ENCODE measurements at places on chromosomes 4 and X. TPM values are rescaled to one million over a fixed set of nuclear protein-coding genes. Genes with fewer than 3 reads are reported as not detected.
A peak's percentile ranks its signal among the peaks of the same experiment; 100 is the strongest.

The GRIA3 gene
- polyA plus RNA-seq: 0.22 TPM

The BLTP1 gene
- 18.0 TPM for polyA plus RNA-seq

The CYLC1 gene
- polyA plus RNA-seq: not detected

The ITGB1BP2 gene
- 1.6 TPM for polyA plus RNA-seq

DNA sequence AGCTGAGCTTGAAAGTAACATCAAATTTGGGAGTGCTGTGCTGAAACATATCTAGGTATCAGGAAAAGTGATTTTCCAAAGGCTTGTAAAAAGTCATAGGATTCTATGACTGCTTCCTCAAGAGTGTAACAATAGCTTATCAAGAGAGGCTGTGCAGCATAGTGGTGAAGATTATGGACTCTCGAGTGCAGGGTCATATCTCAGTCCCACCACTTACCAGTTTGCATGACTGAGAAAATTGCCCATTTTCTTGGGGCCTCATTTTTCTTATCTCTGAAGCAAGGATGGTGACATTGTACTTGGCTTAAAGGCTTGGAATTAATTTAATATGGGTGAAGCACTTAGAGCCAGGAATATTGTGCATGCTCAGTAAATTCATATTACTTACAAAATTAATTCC, 57.2 kb downstream of the AFF1 start:
- DNase-seq: no peak

DNA sequence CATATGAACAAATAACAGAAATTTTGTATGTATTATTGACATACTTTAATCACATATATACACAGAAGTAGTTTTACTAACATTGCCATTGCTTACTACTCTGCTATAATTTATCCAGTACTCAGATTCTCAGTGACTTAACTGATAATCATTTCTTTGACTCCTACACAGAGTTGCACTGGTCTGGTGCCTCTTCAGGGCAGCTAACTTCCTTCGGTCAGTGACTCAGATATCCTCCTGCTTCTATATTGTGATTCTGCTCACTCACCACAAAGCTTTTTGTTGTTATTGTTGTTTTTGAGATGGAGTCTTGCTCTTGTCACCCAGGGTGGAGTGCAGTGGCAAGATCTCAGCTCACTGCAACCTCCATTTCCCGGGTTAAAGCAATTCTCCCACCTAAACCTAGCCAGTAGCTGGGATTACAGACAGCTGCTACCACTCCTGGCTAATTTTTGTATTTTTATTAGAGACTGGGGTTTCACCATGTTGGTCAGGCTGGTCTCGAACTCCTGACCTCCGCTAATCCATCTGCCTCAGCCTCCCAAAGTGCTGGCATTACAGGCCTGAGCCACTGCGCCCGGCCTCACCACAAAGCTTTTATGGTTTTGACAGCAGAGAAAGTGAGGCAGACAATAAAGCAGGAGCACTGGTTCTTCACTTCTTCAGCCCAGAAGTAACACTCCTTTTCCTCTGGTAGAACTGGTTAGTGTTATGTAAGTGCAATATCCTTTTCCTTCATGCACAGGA, 499.3 kb downstream of the EPHA5 start:
- DNase-seq: no peak

- no peak for DNase-seq
Measured at GRCh38 chr4:184957446-184958115, 60.7 kb upstream of the HELT start.

DNA sequence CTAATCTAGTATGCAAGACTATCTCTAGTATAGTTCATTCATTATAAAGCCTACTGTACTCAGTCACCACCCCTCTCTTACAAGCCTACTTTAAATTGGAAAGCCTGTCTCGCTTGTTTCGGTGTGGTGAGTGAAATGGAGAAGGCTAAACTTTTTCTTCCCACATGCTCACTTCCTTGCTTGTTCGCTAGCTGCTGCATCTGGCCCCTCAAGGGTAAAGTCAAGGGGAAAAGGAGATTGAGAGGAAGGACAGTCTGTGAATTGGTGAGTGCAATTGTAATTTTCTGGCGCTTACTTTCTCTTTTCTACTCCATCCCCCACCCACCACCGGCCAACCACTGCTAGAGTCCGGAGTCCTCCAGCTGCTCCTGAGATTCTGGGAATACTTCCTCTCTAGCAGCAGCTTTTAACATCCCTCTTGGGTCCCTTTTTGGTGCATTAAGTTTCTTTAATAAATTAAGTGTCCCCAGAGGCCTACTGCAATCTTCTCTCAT, 12.1 kb upstream of the ARAP2 start:
- peak; percentile 34 for DNase-seq

- peak; percentile 92 for DNase-seq
Measured at GRCh38 chr4:1802151-1802715, 9.1 kb downstream of the FGFR3 start.

DNA sequence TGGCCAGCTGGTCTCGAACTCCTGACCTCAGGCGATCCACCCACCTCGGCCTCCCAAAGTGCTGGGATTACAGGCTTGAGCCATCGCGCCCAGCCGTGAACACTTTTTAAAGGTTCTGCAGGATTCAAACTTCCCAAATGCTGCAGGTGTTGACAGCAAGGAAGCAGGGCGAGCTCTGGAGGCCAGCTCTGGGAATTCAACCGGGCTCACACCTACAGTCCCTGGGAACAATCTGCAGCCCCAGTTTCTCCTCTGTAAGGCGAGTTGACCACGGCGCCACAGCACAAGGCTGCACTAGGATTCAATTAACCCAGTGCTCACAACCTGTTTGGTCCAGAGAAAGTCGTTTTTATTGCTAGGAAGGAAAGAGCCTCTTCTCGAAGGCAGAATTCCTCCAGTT, 1.6 kb downstream of the MTNR1A start:
- DNase-seq: no peak

Measured in small intestine (tissue), 16 donors.